ENCODE measurements at places on chromosomes 13 and 19. TPM values are rescaled to one million over a fixed set of nuclear protein-coding genes. Genes with fewer than 3 reads are reported as not detected.

- H3K4me3 ChIP-seq, result no peak overlapping the region
- H3K36me3 ChIP-seq, result no peaks in the 10 kb centered on the region
- H3K4me1 ChIP-seq, result no peaks in the 10 kb centered on the region
- H3K27ac ChIP-seq, result no peak overlapping the region
- DNase-seq, result no peak
Measured at GRCh38 chr13:99582511-99582910, 81.2 kb downstream of the TM9SF2 start.

DNA sequence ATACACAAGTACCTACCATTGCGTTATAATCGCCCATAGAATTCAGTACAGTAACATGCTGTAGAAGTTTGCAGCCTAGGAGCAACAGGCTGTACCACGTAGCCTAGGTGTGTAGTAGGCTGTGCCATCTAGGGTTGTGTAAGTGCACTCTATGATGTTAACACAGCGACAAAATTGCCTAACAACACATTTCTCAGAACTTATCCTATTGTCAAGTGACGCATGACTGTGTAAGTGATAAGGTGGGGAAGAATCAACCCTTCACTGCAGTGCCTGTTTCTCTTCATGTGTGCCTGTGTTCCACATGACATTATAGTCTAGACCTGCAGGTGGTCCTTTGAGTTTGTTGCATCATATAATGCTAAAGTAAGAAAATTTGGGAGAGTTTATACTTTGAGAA, 94.0 kb downstream of the PCDH9 start:
- no peak for DNase-seq
- no peak overlapping the region for H3K4me3 ChIP-seq
- H3K36me3 ChIP-seq, result no peaks in the 10 kb centered on the region
- H3K27me3 ChIP-seq, result no peaks in the 10 kb centered on the region
- no peaks in the 10 kb centered on the region for H3K4me1 ChIP-seq

DNA sequence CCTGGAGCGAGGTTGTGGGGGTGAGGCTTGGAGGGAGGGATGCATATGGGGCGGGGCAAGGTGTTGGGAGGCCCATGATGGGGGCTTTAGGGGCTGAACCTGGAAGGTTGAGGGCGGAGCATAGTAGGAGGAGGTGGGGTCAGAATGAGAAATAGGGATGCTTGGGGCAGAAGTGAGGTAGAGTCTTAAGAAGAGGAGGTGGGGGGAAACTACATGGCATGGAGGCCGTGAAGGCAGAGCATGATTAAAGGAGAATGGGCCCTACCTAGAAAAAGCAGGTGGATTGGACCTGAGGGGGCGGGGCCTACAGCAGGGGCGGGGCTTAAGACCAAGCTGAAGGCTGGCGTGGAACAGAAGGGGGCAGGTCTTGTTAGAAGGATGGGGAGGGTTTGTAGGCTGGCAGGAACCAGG, 799 bp downstream of the NR1H2 start:
- no peak for DNase-seq
- H3K4me1 ChIP-seq, result peaks cover 7% of the 10 kb centered on the region
- peaks cover 5% of the 10 kb centered on the region for H3K36me3 ChIP-seq
- H3K27me3 ChIP-seq, result no peaks in the 10 kb centered on the region

The CD79A gene
- total RNA-seq, result not detected

The SIGLEC12 gene
- total RNA-seq, result not detected
